ENCODE measurements at places on chromosomes 6 and 20. TPM values are rescaled to one million over a fixed set of nuclear protein-coding genes. Genes with fewer than 3 reads are reported as not detected.

- no peak for DNase-seq
Observed at GRCh38 chr20:18721551-18722115, 92.0 kb upstream of the SCP2D1 start.

DNA sequence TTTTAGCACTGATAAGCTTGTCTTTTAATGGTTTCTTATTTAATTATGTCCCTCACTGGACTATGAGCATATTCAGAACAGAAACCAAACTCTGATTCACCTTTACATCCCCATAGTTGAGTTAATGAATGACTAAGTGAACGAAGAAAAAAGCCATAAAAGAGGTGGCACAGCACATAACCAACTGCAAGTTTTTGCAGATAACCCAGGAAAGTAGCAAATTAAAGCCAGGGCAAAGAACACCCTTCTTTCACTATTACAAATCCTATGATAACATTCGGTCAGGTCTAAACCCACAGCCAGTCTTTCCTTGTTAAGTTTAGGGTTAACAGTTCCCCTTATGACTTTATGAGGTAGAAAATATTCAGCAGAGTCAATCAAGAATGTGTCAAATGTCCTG is 102.7 kb downstream of the RIN2 start:
- no peak for DNase-seq

GRCh38 chr20:17910828-17911294 is 57.7 kb downstream of the SNX5 start:
- DNase-seq = no peak

SLC17A5 gene
- total RNA-seq = 3.2 TPM

DNA sequence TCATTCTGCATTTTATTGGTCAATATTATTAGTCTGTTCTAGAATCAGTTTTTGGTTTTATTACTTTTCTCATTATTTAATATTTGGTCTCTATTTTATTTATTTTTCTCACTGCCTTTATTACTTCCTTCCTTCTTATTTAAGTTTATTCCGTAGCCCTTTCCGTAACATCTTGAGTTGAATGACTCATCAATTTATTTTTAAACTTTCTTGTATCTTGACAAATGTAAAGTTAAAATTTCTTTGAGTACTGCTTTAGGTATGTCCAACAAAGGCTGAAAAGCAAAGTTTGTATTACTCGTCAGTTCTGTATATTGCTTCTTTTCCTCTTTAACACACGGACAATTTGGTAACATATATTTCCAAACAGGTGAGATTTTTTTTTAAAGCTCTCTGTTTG is 192.0 kb downstream of the CD109 start:
- no peak for DNase-seq

DNA sequence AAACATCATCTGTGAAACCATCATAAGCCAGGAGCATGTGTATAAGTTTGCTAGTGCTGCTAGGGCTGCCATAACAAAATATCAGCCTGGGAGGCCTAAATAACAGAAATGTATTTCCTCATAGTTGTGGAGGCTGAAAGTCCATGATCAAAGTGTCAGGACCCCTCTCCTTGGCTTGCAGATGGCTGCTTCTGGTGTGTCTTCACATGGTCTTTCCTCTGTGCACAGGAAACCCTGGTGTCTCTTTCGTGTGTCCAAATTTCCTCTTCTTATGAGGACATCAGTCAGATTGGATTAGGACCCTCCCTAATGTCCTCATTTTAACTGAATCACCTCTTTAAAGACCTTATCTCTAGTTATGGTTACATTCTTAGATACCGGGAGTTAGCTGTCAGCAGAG is 6.2 kb upstream of the CITED2 start:
- DNase-seq = no peak

PTPN1 gene
- 92.8 TPM for total RNA-seq

GRCh38 chr20:34916774-34917354 is 38.7 kb downstream of the GSS start:
- no peak for DNase-seq

GRCh38 chr6:110999634-111000270 is 17.9 kb downstream of the RPF2 start:
- no peak for DNase-seq

TNXB gene
- 3.5 TPM for total RNA-seq

- DNase-seq = peak; percentile 24
Observed at GRCh38 chr6:38673397-38674165, 29.4 kb downstream of the GLO1 start.

LY6G6D gene
- not detected for total RNA-seq

- DNase-seq = no peak
Observed at GRCh38 chr6:133131621-133132465, 109.3 kb upstream of the EYA4 start.

BPI gene
- not detected for total RNA-seq

DNA sequence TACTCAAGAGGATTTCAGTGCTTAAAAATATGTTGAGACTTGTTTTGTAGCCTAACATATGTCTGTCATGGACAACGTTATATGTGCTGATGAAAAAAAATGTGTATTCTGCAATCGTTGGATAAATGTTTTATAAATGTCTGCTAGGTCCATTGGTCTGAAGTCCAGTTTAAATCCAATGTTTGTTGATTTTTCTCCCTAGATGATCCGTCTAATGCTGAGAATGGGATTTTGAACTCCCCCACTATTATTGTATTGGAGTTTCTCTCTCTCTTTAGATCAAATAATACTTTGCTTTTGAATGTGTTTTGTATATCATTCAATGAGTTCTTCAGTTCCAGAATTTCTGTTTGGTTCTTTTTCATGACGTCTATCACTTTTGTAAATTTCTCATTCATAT is 44.9 kb downstream of the CYB5R4 start:
- DNase-seq = no peak

GRCh38 chr6:11309947-11310665 is 77.6 kb upstream of the NEDD9 start:
- no peak for DNase-seq

HMGCLL1 gene
- not detected for total RNA-seq

GRCh38 chr6:132483779-132484679 is 28.9 kb downstream of the STX7 start:
- peak; percentile 55 for DNase-seq

GRCh38 chr6:43977404-43978111 is 149.7 kb downstream of the MRPL14 start:
- DNase-seq = no peak

DNA sequence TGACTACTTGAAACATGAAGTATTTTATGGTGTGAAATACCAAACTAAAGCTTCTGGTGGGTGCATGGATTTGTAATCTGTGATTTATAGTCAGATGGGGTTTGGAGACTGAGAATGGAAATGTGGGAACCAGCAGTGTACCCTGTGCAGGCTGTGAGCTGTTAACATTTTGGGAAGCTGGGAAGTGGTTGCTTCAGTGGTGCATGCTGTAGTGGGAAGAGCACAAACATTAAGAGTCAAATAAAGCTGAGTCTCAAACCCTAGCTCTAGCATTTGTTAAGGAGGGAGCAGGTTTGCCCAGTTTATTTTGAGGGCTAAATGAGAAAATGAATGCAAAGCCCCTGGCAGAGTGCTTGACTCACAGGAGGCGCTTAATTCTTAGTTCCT is 235.7 kb downstream of the ZFAND3 start:
- no peak for DNase-seq

DNA sequence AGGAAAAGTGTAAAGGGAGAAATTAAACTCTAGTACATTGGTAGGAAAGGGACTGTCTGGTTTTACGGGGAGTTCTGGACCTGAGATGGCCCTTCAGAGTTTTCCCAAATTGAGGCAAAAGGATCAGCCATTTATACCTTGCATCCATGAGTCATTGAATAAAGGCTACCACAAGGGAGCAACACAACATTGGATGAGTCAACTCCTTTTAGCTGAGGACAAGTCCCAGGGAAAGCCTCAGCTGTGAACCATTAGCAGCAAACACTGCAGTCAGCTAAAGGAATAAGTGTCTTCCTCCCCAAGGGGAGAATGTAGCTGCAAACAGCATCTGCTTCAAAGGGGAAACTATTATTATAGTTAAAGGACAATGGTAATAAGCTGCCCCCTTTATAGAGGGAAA is 468.7 kb upstream of the ID4 start:
- no peak for DNase-seq

DNA sequence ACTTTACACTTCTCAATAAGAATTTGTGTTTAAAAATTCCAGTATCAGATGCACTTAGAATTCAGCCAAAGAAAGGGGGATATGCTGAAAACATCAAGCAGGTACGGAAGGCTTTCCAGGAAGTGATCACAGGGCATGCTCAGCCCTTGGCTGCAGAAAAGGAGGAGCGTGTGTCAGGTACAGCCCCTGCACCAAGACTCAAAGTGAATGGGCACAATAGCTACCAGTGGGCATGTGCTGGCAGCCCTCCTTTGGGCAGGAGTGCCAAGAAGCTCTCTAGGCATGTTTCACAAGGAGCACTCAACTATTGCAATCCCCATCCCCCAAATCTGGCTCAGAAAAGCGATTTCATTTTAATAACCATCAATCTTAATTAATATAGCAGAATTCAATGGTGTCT is 298.8 kb downstream of the GMDS start:
- no peak for DNase-seq

GRCh38 chr20:49308875-49309274 is 31.0 kb upstream of the ZNFX1 start:
- no peak for DNase-seq

DNA sequence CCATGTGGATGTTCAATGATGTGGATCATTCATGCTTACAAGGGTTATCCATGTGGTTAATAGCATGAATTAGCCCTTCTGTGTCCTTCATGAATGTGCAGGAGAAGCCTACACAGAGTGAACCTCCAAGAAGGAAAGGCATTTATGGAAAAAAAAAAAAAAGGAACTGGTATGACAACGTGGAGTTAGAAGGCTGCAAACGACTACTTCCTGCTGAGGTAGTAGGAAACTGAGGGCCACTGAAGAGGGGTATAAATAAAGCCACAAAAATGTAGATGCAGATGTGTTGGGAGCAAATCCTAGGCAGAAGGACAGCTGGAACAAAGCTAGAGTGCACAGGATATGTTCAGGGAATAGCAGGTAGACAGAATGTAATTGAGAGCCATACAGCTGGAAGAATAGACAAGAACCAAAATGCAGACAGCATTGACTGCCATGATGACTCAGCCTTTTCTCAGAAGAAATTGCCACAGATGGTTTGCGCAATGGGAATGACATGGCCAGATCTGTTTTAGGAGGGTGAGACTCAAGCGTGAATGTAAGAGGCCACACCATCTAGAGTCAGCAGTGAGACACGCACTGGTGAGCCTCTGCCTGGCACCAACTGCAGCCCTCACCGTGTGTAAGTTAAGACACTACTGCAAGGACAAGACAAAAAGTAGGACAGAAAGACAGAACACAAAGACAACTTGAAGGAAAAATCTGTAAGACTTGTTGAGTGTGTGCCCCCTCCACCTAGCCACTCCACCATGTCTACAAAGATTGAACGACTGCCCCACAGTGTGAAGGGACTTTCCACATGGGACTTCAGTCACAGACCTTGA is 79.8 kb downstream of the KIF13A start:
- peak; percentile 41 for DNase-seq

GRCh38 chr20:12014736-12015135 is 97.0 kb downstream of the BTBD3 start:
- DNase-seq = no peak

DNA sequence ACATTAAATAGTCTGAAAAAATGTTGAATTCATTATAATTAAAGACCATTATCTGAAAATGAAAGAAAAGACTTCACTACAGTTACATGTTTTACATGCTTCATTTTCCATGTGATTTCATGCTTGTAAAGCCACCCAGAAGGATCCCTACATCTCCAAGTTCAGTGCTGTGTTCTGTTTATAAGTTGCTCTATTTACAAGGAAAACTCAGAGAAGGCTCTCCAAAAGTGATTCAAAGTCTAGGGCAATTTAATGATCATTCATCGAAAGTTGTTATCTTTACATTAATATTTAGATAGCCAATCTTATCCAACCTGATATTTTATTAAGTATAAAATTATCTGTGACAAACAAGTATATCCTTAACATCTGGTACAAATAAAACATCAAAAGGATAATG is 494.9 kb upstream of the RNF217 start:
- no peak for DNase-seq

RPL10A gene
- total RNA-seq = 1,952 TPM

VARS2 gene
- total RNA-seq = 81.1 TPM

ULBP3 gene
- total RNA-seq = 0.77 TPM

ERVFRD-1 gene
- not detected for total RNA-seq

HCRTR2 gene
- total RNA-seq = not detected

GRCh38 chr6:20096536-20096935 is 115.7 kb downstream of the MBOAT1 start:
- no peak for DNase-seq

GNMT gene
- not detected for total RNA-seq

DNA sequence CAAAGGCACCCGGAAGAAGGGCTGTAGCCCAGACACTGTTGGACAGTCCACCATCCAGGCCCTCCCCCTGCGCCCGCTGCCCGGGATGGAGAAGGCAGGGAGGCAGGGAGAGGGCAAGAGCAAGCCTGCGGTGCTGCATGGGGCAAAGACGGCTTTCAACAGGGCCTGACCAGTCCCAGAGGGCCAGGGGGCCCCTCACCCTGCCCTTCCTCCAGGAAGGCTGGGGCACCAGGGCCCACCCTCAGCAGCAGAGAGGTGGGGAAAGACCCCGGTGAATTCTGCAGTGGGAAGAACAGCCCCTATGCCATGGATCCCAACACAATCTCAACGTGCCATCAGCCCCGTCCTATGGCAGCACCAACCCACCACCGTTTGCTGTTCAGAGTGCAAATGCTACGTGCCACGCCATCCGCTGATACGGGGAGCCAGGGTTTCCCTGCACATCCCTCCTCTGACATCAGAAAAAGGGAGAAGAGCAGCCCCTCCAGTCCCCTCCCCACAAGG is 41.1 kb downstream of the RRBP1 start:
- no peak for DNase-seq

CYP21A2 gene
- total RNA-seq = not detected

TXLNB gene
- total RNA-seq = 0.27 TPM

GRCh38 chr20:47196091-47197081 is 160.1 kb downstream of the ZMYND8 start:
- DNase-seq = peak; percentile 91

BPIFA2 gene
- not detected for total RNA-seq

- DNase-seq = no peak
Observed at GRCh38 chr20:24589815-24590177, 120.4 kb downstream of the SYNDIG1 start.

GRCh38 chr6:143863771-143864170 is 503 bp upstream of the ZC2HC1B start:
- no peak for DNase-seq

All from activated CD4-positive, alpha-beta T cell treated with anti-CD3 and anti-CD28 coated beads for 36 hours (primary cell).